ENCODE measurements at places on chromosomes 5 and 9.

DNA sequence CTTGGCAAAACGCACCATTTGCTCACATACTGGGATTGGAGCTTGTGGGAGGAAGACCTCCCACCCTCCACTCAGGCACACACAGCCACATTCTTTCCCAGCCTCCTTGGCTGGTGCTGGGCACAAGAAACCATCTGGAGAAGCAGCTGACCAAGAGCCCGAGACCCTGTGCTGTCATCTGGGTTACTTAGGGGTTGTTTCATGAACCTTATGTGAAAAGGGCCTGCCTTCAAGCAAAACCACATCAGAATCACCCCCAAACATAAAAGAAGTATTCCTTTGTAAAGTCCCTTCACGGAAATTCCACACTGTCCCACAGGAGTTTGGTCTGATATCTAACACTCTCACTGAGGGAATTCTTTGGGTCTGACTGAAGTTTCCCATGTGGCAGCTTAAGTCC lies 172.1 kb downstream of the NR3C1 start:
- no peak for DNase-seq

- no peak for DNase-seq
These were observed 38.7 kb upstream of the IL17B start for GRCh38 chr5:149417711-149418368.

GRCh38 chr5:79992891-79993657 lies 2.0 kb upstream of the MTX3 start:
- no peak for DNase-seq

- no peak for DNase-seq
These were observed 29.2 kb downstream of the NR2F1 start for GRCh38 chr5:93611976-93612854.

DNA sequence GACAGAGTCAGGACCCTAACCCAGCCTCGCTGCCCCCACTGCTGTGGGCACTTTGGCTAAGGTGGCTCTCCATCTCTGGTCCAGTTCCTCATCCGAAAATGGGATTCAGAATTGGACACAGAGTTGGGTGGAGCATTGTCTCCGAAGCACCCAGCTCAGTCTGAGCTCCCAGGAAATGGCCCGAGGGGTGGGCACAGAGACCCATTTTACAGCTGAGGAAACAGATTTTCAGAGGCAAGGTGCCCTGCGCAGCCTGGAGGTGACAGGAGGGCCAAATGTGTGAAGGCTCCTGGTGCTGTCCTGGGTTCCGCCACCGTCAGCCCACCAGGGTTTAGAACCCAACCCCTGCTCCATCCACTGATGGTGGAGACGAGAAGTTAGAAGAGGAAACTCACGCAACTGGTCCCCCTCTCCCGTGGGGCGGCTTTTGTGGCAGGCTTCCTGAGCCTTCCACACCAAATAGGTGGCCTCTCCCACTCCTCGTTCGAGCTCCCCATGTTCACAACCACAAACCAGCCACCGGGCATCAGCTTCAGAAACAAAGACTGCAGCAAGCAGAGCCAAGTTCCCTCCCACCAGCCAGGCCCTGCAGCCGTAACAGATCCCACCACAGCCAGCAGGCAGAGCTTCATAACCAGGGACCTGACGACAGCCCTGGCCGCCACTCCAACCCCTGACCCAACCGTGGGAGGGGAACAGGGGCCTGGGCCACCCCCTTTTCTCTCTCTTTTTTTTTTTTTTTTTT lies 90.9 kb upstream of the LMX1B start:
- no peak for DNase-seq

GRCh38 chr5:106780355-106780754 lies 890.4 kb downstream of the EFNA5 start:
- no peak for DNase-seq

GRCh38 chr9:133488686-133489252 lies 9.9 kb upstream of the SLC2A6 start:
- DNase-seq, result no peak

DNA sequence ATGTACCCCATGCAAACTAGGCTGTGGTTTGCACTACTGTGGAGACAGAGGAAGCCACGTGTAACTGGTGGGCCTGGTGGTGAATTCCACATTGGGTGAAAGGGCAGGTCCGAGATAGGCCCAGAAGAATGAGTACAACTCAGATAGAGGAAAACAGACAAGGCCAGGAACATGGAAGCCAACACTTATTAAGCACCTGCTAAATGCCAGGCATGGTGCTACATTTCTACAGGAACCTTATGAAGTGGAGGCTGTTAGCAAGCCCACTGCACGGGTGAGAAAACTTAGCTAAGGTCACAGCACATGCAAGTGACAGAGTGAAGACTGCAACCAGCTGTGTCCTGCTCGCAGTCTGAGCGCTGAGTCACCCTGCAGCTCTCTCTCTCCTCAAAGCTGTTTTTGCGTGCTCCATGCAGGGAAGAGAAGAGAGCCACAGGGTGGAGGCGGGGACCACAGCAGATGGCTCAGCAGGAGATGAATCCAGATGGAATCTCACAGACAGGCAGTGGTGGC lies 65.5 kb upstream of the SPTLC1 start:
- no peak for DNase-seq

DNA sequence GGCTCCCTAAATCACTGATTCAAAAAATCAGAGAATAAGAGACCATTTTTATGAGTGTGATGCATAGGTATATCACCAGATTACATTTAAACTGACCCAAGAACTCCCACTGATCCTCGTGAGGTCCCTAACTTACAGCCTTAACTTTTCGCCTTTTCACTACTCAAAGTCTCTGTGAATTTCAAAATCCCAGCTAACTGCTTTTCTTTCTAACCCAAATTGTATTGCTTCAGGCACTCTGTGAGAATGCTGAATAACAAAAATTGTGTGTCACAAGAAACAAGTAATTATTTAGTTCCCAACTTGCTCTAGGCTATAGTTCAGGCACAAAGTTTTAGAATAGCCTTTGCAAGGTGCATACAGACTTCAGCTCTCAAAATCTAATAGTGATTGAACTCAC lies 368.6 kb downstream of the CHSY3 start:
- no peak for DNase-seq

DNA sequence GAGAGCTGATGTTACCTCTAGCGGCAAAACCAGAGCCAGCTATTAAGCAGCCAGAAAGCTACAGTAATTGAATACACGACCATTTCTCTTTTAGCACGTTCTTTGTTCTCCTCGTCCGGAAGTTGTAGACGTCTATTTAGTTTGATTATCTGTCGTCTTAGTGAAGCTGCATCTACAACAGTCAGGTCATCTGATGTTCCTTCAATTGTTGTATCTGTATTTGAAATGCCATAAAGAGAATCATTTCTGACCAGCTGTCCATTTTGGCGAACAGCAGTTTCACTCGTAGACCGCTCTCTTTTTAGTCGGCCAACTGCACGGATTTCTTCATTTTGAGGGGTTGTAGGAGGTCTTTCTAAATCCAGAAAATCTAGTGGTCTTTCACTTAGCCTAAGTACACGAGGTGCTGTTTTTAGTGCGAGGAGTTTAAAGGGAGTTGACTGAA lies 12.6 kb downstream of the PDE6A start:
- DNase-seq, result no peak

GRCh38 chr5:11482011-11482410 lies 422.2 kb downstream of the CTNND2 start:
- no peak for DNase-seq

- no peak for DNase-seq
These were observed 481 bp downstream of the MRPL36 start for GRCh38 chr5:1799110-1799601.

DNA sequence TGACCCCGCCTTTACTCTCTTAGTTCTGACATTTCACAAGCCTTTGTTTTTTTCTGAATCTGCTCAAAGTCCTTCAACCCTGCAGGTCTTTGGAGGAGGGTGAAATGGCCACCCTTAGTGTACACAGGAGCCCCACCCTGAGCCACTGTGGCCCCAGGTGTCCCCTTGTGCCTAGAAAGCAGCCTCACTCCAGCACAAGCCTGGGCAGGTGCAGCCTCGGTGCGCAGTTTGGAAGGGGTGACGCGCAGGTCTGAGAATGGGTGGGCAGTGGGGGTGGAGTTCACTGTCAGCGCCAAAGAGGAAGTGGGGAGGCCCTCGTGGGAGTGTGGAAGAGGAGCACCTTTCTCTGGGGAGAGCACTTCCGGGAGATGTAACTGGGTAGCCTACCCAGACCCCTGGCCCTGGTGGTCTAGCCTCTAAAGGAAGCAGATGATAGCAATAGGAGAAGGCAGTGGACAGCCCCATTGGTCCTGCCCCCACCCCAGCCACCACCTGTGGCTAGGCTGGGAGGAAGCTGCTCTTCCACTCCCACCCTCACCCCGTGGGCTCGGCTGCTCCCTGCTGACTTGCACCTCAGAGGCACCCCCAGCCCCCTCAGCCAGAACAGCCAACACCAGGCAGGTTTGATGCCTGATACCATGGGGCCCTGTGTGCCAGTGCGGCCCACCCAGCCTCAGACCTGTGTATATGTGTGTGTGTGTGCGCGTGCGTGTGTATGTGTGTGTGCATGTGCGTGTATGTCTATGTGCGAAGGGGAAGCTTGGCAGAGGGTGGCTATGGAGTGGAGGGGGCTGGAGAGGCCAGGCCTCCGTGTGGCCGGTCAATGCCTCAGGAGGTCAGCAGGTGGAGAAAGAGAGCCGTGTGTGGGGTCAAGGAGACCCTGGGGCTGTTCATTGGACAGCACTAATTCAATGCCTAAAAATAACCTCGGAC lies 16.8 kb upstream of the DAB2IP start:
- DNase-seq, result no peak

DNA sequence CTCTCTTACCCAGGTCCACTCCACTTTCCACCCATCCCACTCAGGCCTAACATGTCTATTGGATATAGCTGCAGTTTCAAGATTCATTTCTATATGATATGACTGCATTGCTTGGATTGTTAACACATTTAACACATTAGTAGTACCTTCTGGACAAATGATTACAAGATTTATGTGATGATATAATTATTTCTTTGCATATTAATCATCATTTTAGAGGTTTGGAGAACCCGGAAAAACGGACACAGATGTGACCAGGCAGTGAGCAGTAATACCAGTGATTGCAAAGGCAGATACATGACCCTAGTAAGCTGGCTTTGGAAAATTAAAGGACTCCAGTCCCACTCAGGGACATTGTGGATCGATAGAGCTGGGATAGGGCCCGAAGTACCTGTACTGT lies 103.8 kb downstream of the PRR16 start:
- no peak for DNase-seq

GRCh38 chr9:130467316-130467715 lies 22.6 kb downstream of the ASS1 start:
- DNase-seq, result no peak

GRCh38 chr5:130164966-130165365 lies 260.7 kb downstream of the CHSY3 start:
- no peak for DNase-seq

DNA sequence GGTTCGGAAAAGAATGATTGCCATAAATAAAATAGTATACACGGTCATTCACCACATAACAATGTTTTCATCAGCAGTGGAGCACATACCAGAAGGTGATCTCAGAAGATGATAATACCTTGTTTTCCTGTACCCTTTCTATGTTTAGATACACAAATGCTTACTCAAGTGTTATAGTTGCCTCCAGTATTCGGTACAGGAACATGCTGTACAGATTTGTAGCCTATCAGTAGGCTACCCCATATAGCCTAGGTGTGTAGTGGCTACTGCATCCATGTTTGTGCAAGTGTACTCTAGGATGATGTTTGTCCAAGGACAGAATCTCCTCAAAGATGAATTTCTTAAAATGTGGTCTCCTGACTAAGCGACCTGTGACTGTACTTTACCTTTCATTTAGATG lies 59.2 kb downstream of the ICE1 start:
- no peak for DNase-seq

- DNase-seq, result no peak
These were observed 57.9 kb downstream of the RAB14 start for GRCh38 chr9:121143771-121144170.

GRCh38 chr9:79001012-79001411 lies 570.8 kb upstream of the TLE4 start:
- no peak for DNase-seq

DNA sequence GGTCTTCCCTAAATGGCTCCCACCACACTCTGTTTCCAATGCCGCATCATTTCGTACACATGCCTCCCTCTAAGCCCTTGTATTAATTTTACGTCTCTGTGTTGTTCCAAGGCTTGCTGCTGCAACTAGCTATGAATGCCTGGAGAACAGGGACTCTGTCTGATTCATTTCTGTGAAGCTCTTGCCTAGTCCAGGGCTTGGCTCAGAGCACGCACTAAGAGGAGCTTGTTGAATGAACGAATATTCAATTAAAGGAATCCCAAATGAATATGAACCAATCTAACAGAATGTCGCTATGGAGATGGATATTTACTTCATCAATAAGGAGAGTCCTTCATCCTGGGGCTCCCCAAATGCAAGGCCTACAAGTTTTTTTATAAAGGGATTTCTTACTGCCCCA lies 55.3 kb downstream of the TGFBR1 start:
- DNase-seq, result no peak

All from stimulated activated CD4-positive, alpha-beta T cell treated with anti-CD3 and anti-CD28 coated beads, Interleukin-1b, Interleukin-23, amount 100 ng/mL, for 1 hour (primary cell).